GDM1 (cell line): ENCODE measurements at places on chromosomes 1 and 21.

- no peak for DNase-seq
These were observed 38.5 kb downstream of the HIVEP3 start for GRCh38 chr1:41880261-41880660.

GRCh38 chr1:62131093-62131725 is 63.4 kb upstream of the L1TD1 start:
- peak; percentile 43 for DNase-seq

DNA sequence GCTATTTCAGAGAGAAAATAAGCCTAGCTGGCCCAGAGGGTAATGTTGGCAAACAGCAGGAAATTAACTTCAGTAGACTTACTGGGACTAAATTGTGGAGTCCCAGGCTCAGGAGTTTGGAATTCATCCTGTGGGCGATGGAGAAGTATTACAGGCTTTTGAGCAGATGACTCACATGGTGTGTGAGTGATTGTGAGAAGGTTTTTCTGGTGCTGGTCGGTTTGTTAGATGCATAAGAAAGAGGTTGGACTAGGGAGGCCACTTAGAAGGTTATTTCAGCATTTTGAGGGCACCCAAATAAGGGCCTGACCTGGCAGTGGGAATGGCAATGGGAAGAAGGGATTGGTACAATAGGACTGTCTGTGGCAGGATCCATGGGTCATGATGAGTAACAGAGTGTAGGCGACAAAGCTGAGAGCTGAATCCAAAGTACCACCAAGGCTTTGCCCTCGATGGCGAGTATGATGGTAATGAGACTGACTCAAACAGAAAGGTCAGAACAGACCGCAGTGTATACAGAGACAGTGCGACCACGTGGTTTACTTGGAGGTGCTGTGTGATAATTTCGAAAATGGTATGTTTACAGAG is 69.2 kb upstream of the KIF26B start:
- no peak for DNase-seq

- DNase-seq, result no peak
These were observed 135.5 kb downstream of the SETD4 start for GRCh38 chr21:35924714-35925301.

- no peak for DNase-seq
These were observed 1.8 kb downstream of the USP24 start for GRCh38 chr1:55213151-55213884.

GRCh38 chr1:68375919-68376318 is 73.8 kb downstream of the RPE65 start:
- DNase-seq, result no peak

- no peak for DNase-seq
These were observed 72.7 kb downstream of the SMYD3 start for GRCh38 chr1:246434335-246434734.

DNA sequence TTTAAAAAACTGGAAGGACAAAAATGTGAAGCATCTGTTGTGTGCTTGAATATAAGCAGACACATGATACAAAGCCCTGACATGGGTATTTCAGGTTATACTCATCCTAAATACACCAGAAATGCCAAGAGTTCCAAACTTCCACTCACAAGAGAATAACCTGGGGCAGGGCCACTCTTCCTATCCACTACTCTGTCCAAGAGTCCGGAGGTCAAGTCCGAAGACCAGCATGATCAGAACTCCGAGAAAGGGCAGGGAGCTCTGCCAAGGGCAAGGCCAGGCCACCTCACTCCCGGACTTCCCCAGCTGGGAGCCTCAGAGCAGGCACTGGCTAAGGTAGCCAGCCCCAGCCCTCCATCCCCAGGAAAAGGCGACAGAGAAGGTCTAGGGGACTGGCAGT is 37.5 kb downstream of the HLCS start:
- no peak for DNase-seq

GRCh38 chr1:231792634-231793033 is 166.0 kb downstream of the DISC1 start:
- DNase-seq, result no peak

GRCh38 chr1:210236840-210237409 is 4.3 kb downstream of the SERTAD4 start:
- no peak for DNase-seq

DNA sequence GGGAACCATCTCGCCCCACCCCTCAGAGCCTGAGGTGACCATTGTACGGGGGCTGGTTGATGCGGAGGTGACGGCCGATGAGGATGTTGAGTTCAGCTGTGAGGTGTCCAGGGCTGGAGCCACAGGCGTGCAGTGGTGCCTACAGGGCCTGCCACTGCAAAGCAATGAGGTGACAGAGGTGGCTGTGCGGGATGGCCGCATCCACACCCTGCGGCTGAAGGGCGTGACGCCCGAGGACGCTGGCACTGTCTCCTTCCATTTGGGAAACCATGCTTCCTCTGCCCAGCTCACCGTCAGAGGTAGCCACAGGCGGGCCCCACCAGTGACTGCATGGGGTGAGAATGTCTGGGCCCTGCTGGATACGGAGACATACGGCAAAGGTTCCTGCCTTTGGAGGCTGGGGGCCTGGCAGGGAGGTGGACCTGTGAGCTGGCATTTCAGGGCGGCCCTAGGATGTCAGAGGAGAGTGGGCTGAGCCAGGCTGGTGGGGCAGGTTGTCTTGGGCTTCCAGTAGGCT is 98.5 kb downstream of the TRIM11 start:
- no peak for DNase-seq

DNA sequence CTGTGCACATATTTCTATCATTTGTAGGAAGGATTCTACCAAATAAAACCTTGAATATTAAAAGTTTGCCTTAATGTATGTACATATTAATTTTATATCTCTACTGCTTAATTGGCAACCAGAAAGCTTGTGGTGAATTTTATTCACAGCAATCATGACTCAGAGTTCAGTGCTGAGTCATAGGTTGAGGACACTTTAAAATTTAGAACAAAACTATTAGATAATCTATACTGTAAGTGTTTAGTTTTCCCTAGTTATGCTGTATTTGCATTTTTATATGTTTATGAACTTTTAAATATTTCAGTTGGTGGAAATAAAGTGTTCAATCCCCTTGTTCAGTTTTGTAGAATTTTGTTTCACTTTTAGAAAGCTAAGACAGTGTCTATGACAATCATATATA is 841.5 kb downstream of the KCNT2 start:
- DNase-seq, result no peak

DNA sequence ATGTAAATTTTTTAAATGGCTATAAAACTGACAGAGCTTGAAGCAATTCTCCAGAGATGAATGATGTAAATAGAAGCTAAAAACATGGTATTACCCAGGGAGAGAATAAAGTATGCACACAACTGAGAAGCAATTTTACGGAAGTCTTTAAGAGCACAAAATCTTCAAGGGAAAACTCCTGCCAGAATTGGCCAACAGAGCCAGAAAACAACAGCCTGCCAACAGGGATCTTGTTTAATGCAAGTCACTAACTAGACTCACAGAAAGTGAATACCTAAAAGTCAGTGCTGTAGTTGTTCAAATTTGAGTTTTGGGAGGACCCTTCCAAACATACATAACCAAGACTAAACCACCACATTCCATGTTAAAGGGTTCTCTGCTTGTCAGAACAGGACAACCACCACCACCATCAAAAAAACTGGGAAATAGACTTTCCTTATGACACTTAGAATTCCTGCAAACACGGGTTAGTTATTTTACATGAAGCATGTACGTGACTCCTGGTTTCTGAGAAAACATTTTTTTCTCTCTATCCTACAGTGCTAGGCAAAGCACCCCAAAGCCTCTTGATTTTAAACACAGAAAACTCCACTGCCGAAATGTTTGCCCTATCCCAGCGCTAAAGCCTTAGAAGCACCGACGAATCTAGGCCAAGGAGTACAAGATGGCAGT is 1.6 kb downstream of the EPS15 start:
- DNase-seq, result no peak

GRCh38 chr1:192159014-192159413 is 752 bp downstream of the RGS18 start:
- no peak for DNase-seq

DNA sequence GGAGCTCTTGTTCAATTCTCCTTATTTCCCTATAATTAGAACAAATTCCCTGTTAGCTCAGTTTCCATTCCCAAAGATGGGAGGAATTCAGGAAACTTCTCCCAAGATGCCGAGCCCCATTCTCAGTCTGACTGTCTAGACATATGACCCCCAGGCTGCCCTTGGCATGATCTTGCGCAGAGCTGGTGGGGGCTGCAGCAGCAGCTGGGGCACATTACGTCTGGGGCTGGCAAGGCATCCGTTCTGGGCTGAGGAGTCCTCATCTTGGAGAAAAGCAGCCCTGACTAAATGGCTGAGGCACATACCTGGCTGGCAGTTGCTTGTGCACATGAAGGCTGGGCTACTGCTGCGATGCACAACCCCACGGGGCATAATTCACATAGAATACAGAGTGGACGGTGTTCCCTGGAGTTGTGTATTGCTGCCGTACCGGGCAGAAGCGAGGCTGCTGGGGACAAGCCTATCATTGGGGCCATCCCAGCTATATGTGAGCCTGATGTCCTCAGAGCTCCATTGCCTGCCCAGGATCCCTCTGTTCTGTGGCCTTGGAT is 36.4 kb upstream of the TRABD2B start:
- no peak for DNase-seq

- no peak for DNase-seq
These were observed 70.6 kb downstream of the TGFB2 start for GRCh38 chr1:218415726-218416125.

GRCh38 chr1:246897302-246897701 is 34.4 kb downstream of the AHCTF1 start:
- DNase-seq, result no peak

DNA sequence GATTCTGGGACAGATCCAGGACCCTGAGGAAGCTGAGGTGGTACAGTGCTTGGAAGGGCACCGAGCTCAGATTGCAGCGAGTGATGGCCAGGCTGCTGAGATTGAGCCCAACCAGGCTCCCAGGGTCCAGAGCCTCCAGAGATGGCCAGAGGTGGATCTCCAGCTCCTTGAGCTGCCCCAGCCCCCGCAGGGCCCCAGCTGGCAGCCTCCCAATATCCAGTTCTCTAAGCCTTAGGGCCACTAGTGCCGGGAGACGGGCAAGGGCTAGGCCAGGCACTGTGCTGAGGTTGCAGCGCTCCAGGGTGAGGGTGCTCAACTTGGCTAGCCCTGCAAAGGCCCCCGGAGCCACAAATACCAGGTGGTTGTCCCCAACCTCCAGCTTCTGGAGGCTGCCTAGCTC is 3.4 kb downstream of the LINGO4 start:
- DNase-seq, result no peak

- peak; percentile 32 for DNase-seq
These were observed 47.8 kb upstream of the SRSF10 start for GRCh38 chr1:24027838-24028468.

GRCh38 chr1:62271134-62271533 is 48.1 kb downstream of the KANK4 start:
- no peak for DNase-seq

DNA sequence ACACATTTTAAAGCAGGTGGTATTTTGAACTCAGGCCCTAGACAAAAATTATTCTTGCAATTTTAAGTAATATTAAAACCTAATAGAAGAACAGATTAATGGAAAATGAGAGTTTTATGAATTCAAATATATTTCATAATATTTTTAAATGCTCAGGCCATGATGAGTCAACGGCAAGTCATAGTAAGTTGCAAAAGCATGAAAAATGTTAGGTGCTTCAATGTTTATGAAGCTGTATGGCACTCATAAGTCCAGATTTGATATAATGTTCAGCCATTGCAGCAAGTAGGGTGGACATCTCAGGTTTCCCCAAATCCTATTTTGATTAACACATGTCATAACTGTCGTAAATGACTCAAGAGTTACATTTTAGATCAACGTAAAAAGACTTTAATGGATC is 112.6 kb downstream of the GRIK1 start:
- no peak for DNase-seq

DNA sequence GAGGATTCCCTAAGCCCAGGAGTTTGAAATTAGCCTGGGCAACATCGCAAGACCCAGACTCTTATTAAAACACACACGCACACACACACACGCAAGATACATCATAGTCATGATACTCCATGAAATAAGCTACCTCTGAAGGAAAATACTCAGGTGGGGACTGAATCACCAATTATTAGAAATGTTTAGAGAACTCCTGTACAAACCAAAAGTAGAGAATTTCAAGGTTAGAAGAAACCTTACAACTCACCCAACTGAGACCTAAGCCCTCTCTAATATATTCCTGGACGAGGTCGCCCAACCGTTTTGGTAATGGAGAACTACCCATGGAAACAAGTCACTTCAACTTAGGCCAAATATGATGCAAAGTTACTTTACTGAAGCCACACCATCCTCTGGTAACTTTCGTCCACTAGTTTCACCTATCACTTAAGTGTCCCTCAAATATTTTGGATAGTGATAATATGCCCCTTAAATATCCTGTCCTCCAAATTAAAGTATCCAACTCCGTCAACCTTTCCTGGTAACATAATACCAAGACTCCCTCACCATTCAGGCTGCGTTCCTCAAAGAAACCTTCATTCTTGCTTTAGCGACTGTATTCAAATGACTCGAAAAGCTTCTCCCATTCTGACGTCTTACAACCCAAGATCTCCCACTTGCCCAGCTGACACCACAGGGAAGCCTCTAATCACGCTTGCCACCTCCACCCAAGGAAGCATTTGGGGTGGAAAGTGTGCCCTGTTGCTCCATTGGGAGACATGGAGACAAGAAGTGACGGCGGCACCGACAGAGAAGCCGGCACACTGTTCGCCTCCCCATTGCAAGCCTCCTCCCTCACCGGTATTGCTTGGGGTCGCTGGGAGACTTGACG is 856 bp downstream of the NRDC start:
- no peak for DNase-seq

GRCh38 chr1:19229229-19229628 is 19.2 kb upstream of the UBR4 start:
- DNase-seq, result no peak

DNA sequence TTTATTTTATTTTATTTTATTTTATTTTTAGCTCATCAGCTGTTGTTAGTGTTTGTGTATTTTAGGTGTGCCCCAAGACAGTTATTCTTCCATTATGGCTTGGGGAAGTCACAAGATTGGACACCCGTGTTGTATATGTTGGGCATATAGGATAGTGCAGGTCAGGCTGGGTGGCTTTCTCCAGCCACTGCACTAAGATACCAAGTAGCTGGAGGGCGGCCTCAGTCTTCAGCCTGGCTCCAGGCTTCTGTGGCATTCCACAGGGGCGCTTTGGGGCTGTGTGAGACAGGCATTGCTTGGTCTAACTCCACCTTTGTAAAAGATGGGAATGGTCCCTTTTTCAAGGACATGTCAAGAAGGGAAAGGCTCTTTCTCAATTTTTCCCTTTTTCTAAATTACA is 16.5 kb downstream of the RRP1B start:
- no peak for DNase-seq

- DNase-seq, result no peak
These were observed 182.5 kb downstream of the HUNK start for GRCh38 chr21:32055305-32055704.

GRCh38 chr1:202078241-202078640 is 44.5 kb upstream of the GPR37L1 start:
- no peak for DNase-seq

DNA sequence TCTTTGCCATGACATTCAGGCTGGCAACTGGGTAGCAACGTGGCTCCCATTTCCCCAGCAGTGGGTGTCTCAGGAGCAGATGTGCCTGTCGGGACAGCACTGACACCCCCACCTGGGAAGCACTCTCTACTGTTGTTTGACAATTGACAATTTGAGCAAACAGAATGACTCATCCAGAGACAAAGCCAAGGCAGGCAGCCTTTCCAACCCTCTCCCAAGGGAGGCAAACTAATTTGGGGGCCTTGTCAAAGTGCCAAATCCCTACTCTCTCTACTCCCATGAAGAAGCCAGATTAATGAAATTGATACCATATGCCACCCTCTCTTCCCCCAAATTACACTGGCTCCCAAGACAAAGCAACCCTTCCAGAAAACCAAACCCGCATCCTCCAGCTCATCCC is 65.6 kb downstream of the GRIK3 start:
- DNase-seq, result no peak

- no peak for DNase-seq
These were observed 400.6 kb downstream of the PTPRU start for GRCh38 chr1:29636936-29637335.
